RPMI7951 (cell line): ENCODE measurements at places on chromosomes 11 and 22. TPM values are rescaled to one million over a fixed set of nuclear protein-coding genes. Genes with fewer than 3 reads are reported as not detected.

CD3G gene
- total RNA-seq: not detected in 2 replicates

OR2AT4 gene
- total RNA-seq: not detected in 2 replicates

KDM4E gene
- not detected in 2 replicates for total RNA-seq

MRGPRX4 gene
- not detected in 2 replicates for total RNA-seq

POLD3 gene
- total RNA-seq: 22.2 and 28.7 TPM in 2 replicates

TRIM51 gene
- not detected in 2 replicates for total RNA-seq

BAIAP2L2 gene
- 5.0 and 9.7 TPM in 2 replicates for total RNA-seq

ALX4 gene
- total RNA-seq: not detected in 2 replicates

DNA sequence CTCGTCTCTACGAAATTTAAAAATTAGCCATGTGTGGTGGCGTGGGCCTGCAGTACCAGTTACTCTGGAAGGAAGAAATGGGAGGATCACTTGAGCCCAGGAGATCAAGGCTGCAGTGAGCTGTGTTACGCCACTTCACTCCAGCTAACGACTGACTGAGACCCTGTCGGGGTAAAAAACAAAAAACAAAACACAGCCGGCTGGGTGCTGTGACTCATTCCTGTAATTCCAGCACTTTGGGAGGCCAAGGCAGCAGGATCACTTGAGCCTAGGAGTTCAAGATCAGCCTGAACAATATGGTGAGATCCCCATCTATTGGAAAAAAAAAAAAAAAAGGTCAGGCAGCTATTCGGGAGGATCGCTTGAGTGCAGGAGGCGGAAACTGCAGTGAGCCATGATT lies 2.4 kb downstream of the PAFAH1B2 start:
- peak; percentile 37 for DNase-seq

GRCh38 chr11:57391539-57391938 lies 1.1 kb upstream of the PRG2 start:
- DNase-seq: no peak

- peak; percentile 62 for DNase-seq
Measured at GRCh38 chr22:28670161-28670560, 9.5 kb downstream of the TTC28 start.

- no peak for DNase-seq
Measured at GRCh38 chr11:16678466-16679116, 59.9 kb upstream of the C11orf58 start.

DNA sequence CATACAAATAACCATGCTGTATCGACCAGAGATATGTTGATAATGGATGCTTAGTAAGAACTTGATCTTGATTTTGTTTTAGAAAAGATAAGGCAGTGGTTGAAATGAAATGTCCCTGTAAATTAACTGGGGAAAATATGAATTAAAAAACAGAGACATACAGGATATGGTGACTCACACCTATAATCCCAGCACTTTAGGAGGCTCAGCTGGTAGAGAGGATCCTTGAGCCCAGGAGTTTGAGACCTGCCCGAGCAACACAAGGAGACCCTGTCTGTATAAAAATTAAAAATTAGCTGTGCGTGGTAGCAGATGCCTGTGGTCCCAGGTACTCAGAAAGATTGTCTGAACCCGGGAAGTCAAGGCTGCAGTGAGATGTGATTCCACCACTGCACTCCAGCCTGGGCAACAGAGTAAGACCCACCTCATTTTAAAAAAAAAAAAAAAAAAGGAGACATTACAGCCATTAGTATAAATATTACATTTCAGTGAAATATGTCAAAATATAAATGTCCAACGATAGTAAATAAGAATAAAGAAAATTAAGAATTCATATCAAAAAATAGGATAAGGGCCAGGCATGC lies 4.6 kb downstream of the PICALM start:
- DNase-seq: no peak

DNA sequence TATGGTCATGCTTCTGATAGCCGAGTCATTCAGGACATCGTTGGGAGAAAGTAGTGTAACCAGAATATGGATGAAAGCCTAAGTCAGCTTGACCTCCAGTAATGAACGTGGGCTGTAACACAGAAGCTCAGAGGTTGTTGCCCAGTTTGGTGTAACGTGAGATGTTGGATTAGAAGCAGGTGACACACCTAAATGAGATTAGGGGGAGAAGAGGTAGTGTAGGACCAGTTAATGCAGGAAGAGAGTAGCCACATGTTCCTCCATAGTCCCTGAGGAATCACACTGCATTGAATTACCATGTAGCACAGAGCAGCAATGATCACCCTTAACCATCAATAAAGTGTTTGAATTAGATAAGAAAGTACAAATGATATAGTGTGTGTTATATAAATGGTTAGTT lies 20.4 kb downstream of the FBXO7 start:
- no peak for DNase-seq

- DNase-seq: no peak
Measured at GRCh38 chr11:69310351-69310750, 16.4 kb downstream of the MYEOV start.

- DNase-seq: peak; percentile 95
Measured at GRCh38 chr11:61887839-61888494, 3.4 kb downstream of the FADS3 start.

DNA sequence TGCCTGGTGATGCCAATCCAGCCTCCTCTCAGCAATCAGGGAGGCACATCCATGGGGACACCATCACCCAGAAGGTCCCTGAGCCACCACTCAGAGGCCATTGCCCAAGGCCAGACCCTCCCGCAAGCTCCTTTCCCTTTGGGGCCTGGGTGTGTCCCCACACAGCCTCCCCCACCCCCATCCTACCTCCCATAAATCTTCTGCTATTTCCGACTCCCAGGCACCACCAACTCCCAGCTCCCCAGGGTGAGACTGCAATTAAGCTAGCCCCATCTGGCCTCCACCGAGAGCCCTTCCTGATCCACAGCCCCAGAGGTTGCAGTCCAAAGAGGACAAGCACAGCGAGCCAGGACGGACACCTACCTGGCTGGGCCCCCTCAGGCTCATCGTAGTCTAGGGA lies 6.3 kb downstream of the ARHGAP1 start:
- no peak for DNase-seq

DNA sequence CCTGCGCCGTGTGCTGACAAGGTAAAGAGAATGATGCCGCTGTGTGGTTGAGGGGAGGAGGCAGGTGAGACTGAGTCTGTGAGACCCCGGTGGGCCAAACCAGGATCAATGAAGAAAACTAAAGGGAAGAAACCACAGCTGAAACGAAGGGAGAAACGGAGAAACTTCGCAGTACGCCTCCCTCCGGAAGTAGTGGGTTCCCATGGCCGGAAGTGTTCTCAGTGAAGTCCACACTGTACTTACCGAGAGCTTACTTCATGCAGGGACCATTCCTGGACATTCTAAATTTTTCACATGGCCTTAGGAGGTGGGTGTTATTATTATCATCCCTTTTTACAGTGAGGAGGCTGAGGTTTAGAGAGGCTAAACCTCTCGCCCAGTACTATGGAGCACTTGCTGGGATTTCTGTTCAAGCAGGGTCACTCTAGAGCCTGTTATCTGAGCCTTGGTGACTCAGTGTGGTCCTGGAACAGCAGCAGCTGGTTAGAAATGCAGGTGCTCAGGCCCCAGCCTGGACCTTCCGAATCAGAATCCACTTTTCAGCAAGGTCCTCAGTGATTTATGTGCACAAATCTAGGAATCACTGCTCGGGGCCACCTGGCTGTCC lies 17.9 kb downstream of the CD5 start:
- DNase-seq: no peak

DNA sequence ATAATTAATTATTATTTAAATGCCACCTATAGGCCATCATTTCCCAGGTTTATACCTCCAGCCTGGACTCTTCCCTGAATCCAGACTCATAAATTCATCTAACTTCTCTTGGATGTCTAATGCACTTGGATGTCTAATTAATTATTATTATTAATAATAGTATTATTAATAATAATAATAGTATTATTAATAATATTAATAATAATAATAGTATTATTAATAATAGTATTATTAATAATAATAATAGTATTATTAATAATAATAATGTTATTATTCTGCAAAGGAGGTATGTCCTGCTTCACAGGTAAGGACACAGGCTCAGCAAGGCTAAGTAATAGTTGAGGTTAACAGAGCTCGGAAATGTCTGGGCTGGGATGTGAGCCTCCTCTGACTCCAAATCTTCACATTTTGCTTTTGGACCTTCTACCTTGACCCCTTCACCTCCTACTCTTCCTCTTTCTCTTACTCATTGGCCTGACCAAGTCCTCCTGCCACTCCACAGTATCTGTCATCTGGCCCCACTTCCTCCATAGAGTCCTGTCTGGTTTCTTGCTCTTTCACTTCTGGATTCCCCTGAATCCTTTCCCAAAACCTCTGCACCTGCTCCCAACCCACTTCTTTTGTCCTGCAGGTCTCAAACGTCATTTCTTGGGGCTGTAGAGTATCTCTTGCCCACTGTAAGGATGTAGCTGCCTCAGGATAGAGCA lies 8.0 kb downstream of the RIBC2 start:
- no peak for DNase-seq

- DNase-seq: no peak
Measured at GRCh38 chr11:100686476-100687053, 523 bp upstream of the ARHGAP42 start.

- peak; percentile 84 for DNase-seq
Measured at GRCh38 chr11:69089258-69089657, 40.5 kb downstream of the TPCN2 start.

GRCh38 chr11:124736736-124737135 lies 3.0 kb upstream of the NRGN start:
- DNase-seq: no peak

- DNase-seq: no peak
Measured at GRCh38 chr11:42315267-42315666, 855.8 kb upstream of the LRRC4C start.

DNA sequence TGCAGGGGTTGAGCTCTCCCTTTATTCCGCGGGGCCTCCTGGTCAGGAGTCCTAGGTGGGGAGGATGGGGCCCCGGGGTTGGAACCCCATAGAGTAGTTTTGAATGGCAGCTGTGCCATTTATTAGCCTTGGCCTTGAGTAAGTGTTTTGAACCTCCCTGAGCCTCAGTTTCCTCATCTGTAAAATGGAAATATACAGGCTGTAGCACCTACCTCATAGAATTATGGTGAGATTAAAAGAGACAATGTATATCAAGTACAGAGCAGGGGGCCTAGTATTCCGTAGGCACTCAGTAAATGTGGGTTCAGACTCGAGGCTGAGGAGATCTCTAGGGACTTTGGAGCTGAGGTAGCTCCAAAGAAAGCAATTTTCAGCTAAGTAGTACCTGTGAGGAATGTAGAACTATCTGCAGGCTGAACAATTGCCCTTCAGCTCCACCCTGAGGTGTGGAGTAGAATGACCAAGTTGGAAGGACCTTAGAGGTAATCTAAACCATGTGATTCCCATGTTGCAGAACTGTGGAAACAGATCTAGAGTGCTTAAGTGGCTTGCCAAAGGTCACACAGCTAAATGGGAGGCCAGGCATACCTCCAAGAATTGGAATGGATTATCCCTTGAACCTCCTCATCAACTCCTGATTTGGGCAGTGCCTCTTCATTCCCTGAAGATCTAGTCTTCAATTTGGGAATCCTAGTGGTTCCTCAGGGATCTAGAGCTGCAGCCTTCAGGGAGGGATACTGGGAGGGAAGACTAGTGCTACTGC lies 682 bp downstream of the PGAP2 start:
- DNase-seq: peak; percentile 53

DNA sequence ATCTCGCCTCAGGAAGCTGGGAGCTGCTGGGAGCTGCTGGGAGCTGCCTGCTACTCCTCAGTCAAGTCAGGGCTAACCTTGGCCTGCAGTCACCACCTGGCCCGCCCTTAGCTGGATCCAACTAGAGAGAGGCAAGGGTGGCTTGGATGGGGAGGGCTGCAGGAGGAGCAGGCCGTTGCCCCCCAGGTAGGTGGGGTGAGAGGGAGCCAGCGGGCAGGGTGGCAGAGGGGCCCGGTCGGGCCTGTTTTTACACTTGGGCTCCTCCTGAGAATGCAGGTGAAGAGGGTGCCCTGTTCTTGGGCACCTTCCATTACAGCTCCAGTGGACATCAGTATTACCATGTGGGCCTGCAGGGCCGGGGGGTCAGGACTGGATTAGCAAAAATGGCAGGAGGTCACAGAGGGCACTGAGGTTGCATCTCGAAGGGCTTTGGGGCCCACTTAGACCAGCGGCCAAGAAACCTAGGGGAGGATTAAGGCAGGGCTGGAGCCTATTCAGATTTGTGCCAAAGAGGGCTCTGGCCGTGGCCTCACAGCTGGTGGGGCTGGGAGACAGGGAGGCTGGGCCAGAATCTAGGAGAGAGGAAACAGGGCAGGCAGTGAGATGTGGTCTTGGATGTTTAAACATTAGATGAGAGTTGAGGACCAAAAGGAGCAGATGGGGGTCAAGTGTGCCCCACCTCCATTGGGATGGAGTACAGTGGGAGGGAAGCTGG lies 60.8 kb upstream of the TTLL12 start:
- no peak for DNase-seq

DNA sequence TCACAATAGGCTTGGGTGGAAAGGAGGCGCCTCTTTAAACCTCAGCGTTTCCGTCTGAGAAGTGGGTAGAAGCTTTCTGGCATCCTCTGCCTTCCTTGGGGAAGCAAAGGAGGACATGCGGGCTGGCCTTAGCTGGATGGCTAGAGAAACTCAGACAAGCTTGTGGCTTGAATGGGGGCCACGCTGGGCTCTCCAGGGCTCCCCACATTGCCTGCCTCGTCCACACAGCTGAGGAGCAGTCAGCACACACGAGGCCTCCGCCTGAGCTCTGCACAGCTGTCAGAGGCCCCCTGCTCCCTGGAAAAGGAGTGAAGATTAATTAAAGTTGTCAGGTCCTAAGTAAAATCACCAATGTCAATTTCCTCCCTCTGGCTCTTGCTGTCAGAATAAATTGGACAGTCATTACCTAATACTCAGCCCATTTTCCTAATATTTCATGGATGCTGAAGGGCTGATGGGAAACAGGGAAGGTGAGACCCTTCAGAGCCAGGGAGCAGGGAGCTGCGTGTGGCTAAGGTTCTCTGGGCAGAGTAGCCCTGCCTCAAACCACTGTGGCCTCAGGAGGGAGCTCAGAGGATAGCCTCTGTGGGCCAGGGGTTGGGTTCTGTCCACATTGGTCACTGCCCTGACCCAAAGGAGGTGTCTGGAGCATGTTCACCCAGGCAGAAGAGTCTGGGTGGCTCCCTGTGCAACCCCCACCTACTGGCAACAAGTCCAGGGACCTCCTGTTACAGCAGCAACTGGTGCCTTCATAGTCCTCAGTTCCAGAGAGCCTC lies 118.3 kb upstream of the CD82 start:
- DNase-seq: no peak

GRCh38 chr11:57648801-57649735 lies 644 bp downstream of the YPEL4 start:
- DNase-seq: no peak

- DNase-seq: peak; percentile 84
Measured at GRCh38 chr11:88535916-88536547, 198.5 kb upstream of the CTSC start.
